ENCODE measurements at places on chromosomes 6 and 20. TPM values are rescaled to one million over a fixed set of nuclear protein-coding genes. Genes with fewer than 3 reads are reported as not detected.
A peak's percentile ranks its signal among the peaks of the same experiment; 100 is the strongest.

The OR2B6 gene
- not detected for polyA plus RNA-seq

The CTCFL gene
- polyA plus RNA-seq, result not detected

GRCh38 chr20:33165416-33166055, 2.4 kb upstream of the BPIFA2 start:
- no peak for DNase-seq

- peak; percentile 78 for DNase-seq
Observed at GRCh38 chr20:63873477-63873971, 8.5 kb downstream of the TPD52L2 start.

DNA sequence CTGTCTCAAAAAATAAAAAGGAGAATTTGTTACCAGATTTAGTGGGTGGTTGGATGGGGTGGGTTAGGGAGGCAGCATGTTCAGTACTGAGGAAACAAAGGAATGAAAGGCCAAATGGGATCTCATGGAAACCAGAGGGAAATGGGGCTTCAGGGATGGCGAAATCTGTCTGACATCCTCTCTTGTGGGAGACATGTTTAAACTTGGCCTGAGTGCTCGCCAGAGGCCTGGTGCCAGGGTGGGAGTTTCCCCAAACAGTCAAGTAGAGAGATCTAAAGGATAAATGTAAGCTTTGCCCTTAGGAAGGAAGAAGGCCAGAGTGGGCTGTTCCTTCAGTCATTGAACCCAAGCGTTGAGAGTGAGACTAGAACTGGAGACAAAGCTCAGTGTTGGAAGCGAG, 61.9 kb upstream of the AKIRIN2 start:
- DNase-seq, result no peak

DNA sequence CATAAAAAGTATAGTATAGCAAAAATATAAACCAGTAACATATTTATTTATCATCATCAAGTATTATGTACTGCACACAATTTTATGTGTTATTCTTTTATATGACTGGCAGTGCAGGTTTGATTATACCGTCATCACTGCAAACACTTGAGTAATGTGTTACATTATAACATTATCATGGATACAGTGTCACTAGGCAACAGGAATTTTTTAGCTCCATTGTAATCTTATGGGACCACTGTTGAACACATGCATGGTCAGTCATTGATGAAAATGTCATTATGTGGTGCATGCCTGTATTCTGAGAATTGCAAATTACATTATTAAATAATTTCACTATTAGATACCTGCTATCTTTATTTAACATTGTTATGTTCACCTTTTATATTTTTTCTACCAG, 29.1 kb upstream of the OR2J2 start:
- DNase-seq, result no peak

GRCh38 chr6:105051941-105052471, 95.1 kb downstream of the LIN28B start:
- DNase-seq, result peak; percentile 8

DNA sequence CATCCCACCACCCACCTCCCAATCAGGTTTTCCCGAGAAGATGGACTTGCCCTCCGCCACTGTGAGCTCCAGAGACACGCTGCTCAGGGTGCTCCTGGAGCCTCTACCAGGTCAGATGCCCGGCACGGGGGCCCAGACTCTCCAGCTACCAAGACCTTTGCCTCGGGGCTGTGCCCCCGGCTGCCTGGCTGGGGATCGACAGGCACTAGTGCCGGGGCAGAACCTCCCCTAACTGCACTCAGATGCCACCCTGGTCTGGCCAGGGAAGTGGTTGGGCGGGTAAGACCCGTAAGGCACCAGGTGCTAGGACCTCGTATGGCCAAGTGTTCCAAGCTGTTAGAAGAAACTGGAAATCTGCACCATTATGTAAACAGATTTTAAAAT, 100.7 kb downstream of the ASXL1 start:
- DNase-seq, result no peak

GRCh38 chr20:48740712-48741111, 87.1 kb downstream of the PREX1 start:
- DNase-seq, result no peak

Data from fibroblast of lung (primary cell).